Hypothalamus (tissue), 51 donors: ENCODE measurements at places on chromosomes 5 and 9.

DNA sequence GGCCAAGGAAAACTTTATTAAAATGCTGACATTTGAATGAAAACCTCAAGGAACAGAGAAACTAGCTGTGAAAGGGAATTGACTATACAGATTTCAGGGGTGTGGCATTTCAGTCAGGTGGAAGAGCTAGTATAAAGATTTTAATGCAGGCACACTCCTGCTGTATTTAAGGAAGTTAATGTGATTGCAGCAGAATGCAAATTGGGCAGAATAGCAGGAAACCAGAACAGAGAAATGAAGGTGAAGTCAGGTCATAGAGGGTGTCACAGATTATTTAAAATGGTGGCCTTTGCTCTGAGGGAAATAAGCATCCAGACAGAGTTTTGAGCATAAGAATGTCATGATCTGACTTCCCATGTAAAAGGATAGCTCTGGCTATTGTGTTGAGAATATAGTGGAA, 898.1 kb upstream of the WWC1 start:
- DNase-seq, result no peak

- no peak for DNase-seq
Observed at GRCh38 chr5:139565411-139566305, 4.5 kb downstream of the UBE2D2 start.

- peak; percentile 62 for DNase-seq
Observed at GRCh38 chr5:67166460-67167285, 29.9 kb downstream of the CD180 start.

DNA sequence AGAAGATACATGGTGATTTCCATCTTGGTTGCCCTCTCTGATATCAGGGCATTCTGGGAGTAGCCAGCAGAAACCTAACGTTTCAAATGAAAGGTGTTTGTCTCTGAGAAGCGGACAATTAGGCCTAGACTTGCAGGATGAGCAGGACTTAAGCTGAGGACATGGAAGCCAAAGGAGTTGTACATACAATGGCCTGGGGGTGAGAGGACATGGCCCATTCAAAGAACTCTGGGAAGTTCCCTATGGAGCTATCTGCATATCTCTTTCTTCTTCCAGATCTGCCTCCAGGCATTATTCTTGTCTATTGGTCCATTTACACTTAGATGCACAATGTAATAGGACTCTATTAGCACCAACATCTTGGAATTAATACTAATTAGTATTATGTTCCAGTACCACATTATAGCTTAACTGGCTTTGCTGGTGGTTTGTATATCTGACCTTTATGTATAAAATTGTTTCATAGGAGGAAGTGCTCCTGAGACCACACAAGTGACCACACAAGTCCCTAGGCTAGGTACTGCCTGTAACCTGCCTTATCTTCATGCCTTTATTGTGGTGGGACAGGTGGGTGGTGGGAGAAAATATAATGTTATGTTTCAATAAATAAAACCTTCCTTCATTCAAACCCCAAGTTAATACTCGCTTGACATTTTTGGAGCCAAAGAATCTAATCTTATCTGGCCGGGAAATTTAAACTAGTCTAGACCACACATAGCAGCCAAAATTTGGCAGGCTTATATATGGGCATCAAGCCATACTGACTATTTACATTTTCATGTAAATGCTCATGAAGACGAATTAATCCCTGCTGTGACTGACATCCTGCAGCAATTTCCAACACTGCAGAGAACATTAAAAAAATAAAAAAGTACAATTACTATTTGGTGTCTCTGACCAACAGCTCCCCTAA, 52.1 kb upstream of the EQTN start:
- no peak for DNase-seq

GRCh38 chr9:87950765-87951488, 23.4 kb downstream of the CDK20 start:
- DNase-seq, result no peak

DNA sequence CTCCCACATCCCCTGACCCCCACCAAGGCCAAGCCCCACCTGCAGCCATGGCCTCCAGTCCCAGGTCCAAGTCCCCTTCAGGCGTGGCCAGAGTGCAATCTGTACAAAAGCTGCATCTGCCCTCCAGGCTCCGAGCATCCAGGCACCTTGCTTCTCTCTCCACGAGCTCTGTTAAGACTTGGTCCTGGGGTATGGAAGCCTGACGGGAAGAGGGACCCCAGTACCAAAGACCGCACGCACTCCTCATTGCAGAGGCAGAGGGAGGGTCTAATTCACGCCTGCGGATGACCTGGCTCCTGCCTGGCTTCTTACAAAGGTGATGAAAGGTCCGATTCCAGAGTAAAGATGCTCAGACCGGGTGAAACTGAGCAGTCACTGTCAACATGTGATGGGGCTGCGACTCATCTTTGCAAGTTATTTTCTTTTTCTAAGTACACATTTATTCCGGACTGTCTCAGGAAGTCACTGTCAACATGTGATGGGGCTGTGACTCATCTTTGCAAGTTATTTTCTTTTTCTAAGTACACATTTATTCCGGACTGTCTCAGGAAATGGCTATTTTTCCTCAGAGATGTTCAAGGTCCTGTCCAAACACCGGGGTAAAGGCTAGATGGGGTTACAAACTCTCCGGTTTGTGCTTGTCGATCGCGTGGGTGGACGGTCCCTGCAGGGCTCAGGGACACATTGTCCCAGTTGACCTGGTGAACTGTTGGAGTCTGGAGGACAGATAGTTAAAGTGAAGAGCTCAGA, 252.0 kb upstream of the IRX4 start:
- no peak for DNase-seq

- no peak for DNase-seq
Observed at GRCh38 chr5:74360535-74361210, 279.9 kb downstream of the ENC1 start.

GRCh38 chr5:72566746-72567145, 59.5 kb upstream of the ZNF366 start:
- DNase-seq, result no peak

DNA sequence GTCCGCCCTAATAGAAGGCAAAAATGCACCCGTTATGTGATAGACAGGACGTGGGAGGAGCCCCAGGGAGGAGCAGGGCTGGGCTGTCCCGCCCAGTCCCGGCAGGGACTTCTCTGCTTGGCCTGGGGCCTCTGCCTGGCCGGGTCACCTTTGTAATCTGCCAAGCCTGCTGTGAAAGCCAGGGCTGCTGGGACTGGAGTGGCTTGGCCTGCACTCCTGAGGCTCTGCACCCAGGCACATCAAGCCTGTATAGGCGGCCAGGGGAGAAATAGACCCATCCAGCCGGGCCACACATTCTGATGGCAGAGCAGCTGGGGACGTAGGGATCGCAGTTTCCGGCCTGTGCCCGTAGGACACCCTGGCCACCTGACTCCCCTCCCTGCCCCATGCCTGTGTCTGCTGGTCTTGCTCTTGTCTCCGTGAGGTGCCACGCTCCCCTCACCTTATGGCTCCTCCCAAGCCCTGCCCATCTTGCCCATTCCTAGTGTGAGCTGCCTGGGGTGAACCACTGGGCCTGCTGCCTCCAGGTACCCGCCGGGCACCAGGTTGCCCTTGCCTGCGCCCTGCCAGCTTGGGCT, 28.1 kb downstream of the DYNC2I2 start:
- no peak for DNase-seq

DNA sequence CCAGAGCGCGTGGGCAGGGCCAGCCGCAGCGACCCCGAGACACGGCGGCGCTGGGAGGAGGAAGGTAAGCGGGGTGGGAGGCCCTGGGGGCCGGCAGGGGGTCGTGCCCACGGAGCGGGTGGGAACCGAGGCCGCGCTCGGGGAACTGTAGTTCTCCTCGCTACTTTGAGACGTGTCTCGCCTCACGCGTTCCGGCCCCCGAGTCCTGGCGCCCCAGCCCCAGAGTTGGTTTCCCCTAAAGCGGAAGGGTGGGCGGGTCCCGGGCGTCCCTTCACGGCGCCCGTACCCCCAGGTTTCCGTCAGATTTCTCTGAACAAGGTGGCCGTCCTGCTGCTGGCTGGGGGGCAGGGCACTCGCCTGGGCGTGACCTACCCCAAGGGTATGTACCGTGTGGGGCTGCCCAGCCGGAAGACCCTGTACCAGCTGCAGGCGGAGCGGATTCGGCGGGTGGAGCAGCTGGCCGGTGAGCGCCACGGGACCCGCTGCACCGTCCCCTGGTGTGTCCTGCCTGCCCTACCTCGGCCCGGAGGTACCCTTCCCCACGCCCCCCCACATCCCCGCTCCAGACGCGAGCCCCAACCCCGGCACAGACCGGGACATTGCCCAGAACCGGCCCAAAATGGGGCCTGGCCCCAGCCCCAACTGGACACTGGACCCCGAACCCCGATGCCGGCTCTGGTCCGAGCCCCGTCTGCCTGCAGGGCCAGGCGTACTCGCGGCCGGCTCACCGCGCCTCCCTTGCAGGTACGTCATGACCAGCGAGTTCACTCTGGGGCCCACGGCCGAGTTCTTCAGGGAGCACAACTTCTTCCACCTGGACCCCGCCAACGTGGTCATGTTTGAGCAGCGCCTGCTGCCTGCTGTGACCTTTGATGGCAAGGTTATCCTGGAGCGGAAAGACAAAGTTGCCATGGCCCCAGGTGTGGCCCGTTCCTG, 709 bp downstream of the UAP1L1 start:
- no peak for DNase-seq

- DNase-seq, result no peak
Observed at GRCh38 chr5:2190549-2190948, 307.8 kb upstream of the IRX4 start.

DNA sequence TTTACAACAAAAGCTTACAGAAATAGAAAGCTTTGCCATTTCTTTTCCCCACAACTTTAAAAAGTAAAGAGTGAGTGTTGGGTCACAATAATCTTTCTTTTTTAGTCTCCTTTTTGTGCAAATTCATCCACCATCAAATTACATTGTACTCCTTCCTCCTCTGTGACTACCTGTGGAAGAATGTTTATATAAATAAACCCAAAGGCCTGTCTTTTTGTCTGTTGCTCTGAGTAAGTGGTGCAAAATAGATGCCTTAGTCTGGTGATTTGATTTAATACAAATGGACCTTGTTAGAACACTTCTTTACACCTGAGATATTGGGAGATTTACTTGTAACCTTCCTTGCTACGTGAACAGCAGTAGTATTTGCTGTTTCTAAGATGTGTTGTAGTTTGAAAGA, 53.5 kb upstream of the TAF11L2 start:
- no peak for DNase-seq

- DNase-seq, result no peak
Observed at GRCh38 chr5:148912714-148913398, 86.4 kb downstream of the ADRB2 start.

DNA sequence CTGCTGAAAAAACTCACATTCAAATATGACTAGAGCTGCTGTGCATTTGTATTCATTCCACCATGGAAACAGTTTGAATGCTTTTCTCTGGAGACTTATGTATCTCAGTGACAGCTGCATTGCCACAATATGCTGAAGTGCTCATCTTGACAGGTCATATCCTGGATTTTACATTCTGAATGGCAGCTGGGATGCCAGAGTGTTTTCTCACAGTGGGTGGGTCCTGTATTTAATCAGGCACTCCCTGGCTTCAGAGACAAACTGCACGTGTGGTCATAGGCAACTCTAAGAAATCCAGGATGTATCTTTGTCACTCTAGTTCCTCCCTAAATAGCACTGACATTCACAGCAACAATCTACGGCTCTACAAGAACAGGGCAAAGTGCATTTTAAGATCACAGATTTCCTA, 75.6 kb downstream of the ST8SIA4 start:
- DNase-seq, result no peak

GRCh38 chr9:132451276-132451675, 41.3 kb downstream of the CFAP77 start:
- no peak for DNase-seq

GRCh38 chr9:116390303-116391228, 237.0 kb downstream of the PAPPA start:
- no peak for DNase-seq

DNA sequence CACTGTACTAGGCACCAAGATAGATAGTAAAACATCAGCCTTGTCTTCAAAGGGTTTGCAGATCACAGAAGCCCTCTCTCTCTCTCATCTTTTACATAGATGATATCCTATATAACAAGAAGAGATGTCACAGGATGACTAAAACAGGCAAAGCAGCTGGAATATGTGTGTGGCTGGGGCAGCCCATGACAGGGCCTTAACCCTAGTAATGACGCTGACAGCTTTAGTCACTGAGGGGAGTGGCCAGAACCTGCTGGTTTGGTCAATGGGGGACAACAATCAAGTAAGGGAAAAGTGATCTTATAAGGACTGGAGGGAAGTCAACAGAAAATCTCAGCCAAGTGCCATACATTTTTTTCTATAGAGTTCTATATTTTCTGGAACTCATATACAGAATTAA, 41.9 kb upstream of the RIC1 start:
- no peak for DNase-seq

DNA sequence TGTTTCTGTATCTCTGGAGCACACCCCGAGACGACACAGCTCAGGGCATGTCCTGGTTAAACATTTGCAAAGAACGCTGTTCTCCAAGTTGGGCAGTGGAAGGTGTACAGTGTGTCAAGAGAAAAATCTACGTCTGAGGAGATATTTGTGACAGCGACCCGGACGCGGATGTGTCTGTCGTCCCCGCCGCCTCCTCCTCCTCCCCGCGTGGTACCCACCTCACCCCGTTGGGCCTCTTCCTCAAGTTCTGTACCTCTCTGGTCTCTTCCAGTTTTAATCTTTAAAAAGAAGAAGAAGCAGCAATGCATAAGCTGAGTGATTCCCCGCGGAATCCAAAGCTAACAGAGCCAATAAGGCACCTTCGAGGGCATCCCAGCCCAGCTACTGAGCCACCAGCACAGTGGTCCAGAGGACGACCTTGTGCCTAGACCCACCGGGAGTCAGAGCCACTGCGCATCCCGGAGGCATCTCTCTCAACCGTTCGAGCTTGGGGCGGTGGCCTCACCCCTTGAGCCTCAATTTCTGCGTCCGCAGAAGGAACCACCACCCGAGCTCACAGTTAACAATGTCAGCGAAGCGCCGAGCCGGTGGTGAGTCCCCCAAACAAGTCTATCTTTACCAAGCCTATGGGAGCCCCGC, 467 bp downstream of the C9orf78 start:
- no peak for DNase-seq

DNA sequence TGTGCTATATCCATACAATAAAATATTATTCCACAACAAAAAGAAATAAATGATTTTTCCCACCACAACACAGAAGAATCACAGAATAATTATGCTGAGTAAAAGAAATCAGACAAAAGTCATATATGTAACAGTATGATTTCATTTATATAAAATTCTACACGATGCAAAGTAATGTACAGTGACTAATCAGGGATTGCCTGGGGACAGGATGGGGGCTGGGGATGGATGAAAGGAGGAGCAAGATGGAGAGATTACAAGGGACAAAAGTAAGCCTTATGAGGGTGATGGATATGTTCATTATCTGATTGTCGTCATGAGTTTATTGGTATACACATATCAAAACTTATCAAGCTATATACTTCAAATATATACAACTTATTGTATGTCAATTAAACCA, 154.0 kb downstream of the FBN2 start:
- no peak for DNase-seq

DNA sequence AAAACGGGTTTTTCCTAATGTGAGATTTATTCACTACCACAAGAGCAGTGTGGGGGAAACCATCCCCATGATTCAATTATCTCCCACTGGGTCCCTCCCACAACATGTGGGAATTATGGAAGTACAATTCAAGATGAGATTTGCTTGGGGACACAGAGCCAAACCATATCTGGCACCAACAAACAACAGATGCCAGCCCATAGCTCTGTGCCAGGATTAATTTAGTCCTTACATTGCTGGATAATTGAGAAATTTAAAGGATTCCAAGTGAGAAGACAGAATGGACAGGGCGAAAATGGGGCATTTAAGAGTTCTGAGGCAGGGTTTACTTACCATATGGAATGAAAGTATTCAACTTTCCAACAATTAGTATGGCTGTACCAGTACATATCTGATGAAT, 30.8 kb upstream of the DNAH5 start:
- no peak for DNase-seq
